Dermis blood vessel endothelial cell (primary cell): ENCODE measurements at places on chromosomes 13 and 19. TPM values are rescaled to one million over a fixed set of nuclear protein-coding genes. Genes with fewer than 3 reads are reported as not detected.

The SIGLEC12 gene
- not detected in 2 replicates for total RNA-seq

The GRIN2D gene
- total RNA-seq = 0.51 and 0.79 TPM in 2 replicates

The SIGLEC9 gene
- total RNA-seq = 0.19 TPM in 1 of 2 replicates, not detected in the other

The KIR3DL2 gene
- total RNA-seq = not detected in 2 replicates

The ADAT3 gene
- total RNA-seq = 5.8 and 6.2 TPM in 2 replicates

The ING1 gene
- 14.3 and 18.0 TPM in 2 replicates for total RNA-seq

The LENG9 gene
- 6.0 and 7.5 TPM in 2 replicates for total RNA-seq
